ENCODE measurements at places on chromosomes 6 and 20.

- peak; percentile 39 for DNase-seq
Measured at GRCh38 chr20:21208999-21209398, 83.1 kb downstream of the KIZ start.

DNA sequence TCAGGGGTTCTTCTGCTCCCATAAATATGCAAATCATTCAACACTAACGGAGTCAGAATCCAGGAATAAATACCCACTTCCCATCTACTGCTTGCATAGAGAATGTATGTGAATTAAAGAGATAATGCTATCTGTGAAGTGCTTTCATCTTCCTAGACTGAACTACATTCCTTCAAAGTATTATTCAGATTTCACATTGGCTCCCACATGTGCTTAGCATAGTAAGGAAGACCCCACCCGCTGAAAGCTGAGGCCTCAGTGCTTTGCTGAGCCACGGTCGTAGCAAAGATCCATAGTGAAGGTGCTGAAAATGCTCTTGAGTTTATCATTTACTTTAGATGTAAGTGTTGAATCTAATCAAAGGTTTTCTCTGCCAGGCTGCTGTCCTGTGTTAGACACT, 97.0 kb upstream of the SPACA1 start:
- DNase-seq: no peak

DNA sequence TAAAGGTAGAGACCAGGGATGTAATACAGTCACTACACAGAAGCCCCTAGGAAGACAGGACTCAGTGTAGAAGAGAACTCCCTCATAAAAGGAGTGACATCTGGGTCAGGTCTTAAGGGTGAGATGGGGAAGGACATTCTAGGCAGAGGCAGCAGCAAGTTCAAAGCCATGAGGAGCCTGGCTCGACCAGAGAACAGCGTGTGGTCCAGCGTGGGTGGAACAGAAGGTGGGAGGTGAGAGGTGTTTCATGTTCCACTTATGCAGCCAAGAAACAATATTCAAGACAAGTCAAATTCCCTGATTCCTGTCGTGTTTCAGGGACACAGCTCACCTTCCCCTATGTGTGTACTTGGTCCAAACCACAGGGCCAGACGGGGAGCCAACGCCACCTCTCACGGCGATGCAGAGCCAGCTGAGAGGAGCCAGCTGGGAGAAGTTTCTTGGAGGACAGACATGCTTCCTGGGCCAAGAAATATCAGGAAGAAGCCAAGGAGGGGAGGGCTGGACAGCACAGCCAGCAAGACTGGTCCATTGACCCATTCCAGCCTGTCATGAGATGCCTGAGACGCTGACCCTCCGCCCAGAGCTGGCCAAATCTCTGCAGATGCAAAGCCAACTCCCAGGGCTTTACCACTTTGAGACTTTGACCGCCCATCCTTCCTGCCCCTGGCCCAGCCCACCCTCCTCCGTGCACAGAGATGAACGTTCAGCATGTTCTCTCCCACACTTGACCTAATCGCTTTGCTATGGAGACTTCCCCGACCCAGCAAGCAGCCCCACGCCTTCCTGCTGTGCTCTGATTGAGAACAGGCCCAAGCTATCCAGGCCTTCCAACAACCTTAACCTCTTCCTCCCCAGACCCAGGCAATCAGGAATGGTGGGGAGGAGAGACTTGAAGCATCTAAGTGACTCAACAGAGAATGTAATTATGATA, 113.8 kb downstream of the PRND start:
- no peak for DNase-seq

DNA sequence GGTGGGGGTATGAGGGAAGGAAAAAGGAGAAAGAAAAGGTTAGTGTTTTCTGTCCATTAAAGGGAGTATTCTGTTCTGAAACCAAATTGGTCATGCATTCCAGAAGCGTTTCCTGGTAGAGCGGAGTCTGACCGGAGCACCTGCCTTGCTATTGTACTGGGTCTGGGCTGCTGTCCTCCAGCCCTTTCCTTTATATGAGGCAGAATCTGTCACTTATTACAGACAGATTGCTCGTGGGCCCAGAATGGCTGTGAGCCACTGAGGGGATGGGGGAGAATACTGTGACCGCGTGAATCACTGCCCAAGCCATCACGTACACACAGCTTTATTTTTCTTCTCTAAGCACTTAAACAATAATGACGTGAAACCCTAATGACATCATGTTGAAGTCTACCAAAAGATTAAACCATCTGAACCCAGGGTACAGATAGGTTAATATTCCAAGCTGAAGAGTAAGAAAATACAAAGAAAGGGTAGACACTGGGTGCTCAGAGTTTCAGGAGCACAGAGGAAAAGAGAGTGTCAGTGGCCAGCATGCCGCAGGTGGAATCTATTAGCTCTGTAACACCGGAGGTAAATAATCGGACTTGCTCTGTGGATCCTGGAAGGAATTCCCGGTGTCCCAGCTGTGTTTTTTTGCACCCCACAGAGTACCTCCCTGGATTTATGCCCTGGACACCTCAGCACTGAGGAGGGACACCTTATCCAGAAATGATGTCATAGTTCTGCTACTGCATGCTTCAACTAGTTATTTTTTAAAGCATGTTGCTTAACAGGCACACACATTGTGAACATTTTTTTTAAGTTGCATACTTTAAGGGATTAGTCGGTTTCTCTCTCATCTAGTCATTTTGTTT, 573.3 kb downstream of the PKHD1 start:
- DNase-seq: no peak

GRCh38 chr20:46689754-46690085, 476 bp upstream of the TP53RK start:
- no peak for DNase-seq

DNA sequence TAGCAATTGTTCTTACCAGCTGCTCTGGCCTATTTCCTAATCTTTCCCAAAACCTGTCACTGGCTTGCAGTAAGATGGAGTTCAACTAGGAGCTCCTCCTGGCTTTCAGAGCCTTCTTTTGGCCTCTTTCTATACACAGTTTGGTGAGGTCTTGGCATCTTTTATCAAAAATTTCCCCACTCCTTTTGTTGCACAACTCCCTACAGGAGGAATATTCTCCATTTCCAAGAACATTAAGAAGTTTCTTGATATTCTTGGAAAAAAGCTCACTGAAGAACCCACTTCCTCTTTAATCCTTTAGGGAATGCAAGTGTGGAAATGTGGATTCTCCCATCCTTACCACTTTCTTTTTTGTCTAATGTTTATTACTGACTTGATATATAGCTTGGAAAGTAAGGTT, 171.3 kb upstream of the KCNK16 start:
- no peak for DNase-seq

Data from DMS153 (cell line).